Placental epithelial cell (primary cell): ENCODE measurements at places on chromosomes 6 and 20. TPM values are rescaled to one million over a fixed set of nuclear protein-coding genes. Genes with fewer than 3 reads are reported as not detected.

The ADGRB3 gene
- total RNA-seq = 0.39 and 0.43 TPM in 2 replicates

The RAET1L gene
- 0.22 TPM in 1 of 2 replicates, not detected in the other for total RNA-seq

The PRRT1 gene
- total RNA-seq = 0.11 and 0.79 TPM in 2 replicates

The FRK gene
- total RNA-seq = 5.1 and 6.5 TPM in 2 replicates

The AVP gene
- total RNA-seq = not detected in 2 replicates

The ULBP3 gene
- total RNA-seq = 3.5 and 9.7 TPM in 2 replicates

The GRM4 gene
- 0.22 and 0.79 TPM in 2 replicates for total RNA-seq

The TLDC2 gene
- not detected in 2 replicates for total RNA-seq

The PTCRA gene
- not detected in 2 replicates for total RNA-seq

The SLC22A7 gene
- not detected in 2 replicates for total RNA-seq

The REM1 gene
- not detected in 2 replicates for total RNA-seq

The DEF6 gene
- total RNA-seq = 10.1 and 15.3 TPM in 2 replicates

The PLN gene
- 0.11 TPM in 1 of 2 replicates, not detected in the other for total RNA-seq

The WFDC10B gene
- not detected in 2 replicates for total RNA-seq

The POPDC3 gene
- total RNA-seq = under 0.01 TPM in 1 of 2 replicates, not detected in the other
